Thoracic aorta (tissue), 2 donors: ENCODE measurements at places on chromosomes 7 and 10.

DNA sequence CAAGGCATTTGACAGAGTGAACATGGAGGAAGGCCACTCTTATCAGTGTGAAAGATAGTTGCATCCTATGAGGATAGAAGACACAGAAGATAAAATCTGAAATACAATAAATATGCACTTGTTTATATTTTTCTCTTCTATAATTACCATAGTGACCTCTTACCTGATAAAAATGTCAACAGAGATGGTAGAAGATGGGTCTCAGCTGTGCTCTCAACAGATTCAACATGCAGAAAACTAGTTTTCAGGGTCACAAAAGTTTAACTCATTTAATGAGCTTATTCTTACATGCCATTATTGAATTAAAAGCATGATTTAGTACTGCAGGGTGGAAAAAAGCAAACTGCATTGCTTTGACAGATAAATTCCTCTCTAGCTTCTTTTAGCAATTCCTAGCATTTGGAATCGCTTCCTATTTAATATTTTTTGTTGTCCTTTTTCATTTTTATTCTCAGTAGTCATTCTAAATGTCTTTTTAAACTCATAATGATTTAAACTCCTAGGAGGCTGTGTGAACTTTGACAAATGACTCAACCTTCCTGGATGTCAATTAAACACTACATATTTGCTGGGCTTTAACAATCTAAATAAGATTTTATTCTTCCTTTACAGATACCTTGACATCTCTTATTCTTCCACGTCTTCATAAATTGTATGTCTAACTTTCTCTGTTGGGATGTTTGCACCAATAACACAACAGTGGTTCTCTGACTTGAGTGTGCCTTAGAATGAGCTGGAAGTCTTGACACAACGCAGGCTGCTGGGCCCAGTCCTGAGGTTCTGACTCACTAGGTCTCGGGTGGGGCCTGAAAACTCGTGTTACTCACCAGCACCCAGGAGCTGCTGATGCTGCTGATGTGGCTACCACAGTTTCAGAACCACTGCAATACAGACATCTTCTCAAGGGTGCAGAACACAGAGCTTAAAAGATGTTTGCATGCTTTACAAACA, 565.5 kb upstream of the IGFBP3 start:
- DNase-seq = peak; percentile 10
- H3K4me1 ChIP-seq = no peaks in the 10 kb centered on the region
- H3K27ac ChIP-seq = peak overlapping the region; percentile 4
- H3K27me3 ChIP-seq = no peaks in the 10 kb centered on the region
- H3K4me3 ChIP-seq = no peak overlapping the region

- H3K27ac ChIP-seq = no peak overlapping the region
- H3K4me3 ChIP-seq = no peak overlapping the region
- no peaks in the 10 kb centered on the region for H3K4me1 ChIP-seq
Measured at GRCh38 chr10:35043796-35044344, 46.3 kb downstream of the CUL2 start.

- peaks cover 51% of the 10 kb centered on the region for H3K4me1 ChIP-seq
- H3K27me3 ChIP-seq = no peaks in the 10 kb centered on the region
- peaks cover 14% of the 10 kb centered on the region for H3K36me3 ChIP-seq
- peak overlapping the region; percentile 57 for H3K27ac ChIP-seq
- DNase-seq = no peak
Measured at GRCh38 chr10:44968091-44968490, 8.5 kb downstream of the RASSF4 start.

DNA sequence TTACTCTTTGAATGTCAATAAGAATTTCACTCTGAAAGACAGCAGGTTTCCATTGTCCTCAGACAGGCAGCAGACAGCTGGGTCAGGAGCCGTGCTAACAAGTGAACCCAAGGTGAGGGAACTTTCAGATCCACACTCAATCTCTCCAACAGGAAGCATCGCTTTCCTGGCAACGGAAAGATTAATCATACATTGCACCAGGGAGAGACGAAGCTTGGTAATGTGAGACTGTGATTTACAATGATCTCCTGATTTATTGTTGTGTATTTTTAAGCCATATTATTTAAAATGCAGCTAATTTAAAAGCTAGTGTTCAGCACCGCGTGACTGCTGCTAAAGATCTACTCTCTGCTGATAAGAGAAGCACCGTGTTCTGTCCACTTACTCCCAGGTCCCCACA, 17.5 kb upstream of the NOM1 start:
- H3K27ac ChIP-seq = no peak overlapping the region
- DNase-seq = no peak
- H3K36me3 ChIP-seq = no peaks in the 10 kb centered on the region
- H3K4me1 ChIP-seq = no peaks in the 10 kb centered on the region
- H3K27me3 ChIP-seq = no peaks in the 10 kb centered on the region

GRCh38 chr7:20199015-20199737, 18.0 kb downstream of the MACC1 start:
- H3K36me3 ChIP-seq = no peaks in the 10 kb centered on the region
- DNase-seq = no peak
- H3K4me1 ChIP-seq = no peaks in the 10 kb centered on the region
- H3K27me3 ChIP-seq = no peaks in the 10 kb centered on the region
- no peak overlapping the region for H3K27ac ChIP-seq

- H3K4me3 ChIP-seq = no peak overlapping the region
- DNase-seq = no peak
- H3K27ac ChIP-seq = no peak overlapping the region
- peaks cover 24% of the 10 kb centered on the region for H3K4me1 ChIP-seq
- H3K36me3 ChIP-seq = no peaks in the 10 kb centered on the region
- H3K27me3 ChIP-seq = no peaks in the 10 kb centered on the region
Measured at GRCh38 chr7:152369518-152369917, 66.3 kb downstream of the KMT2C start.

GRCh38 chr10:71089162-71089561, 123.2 kb upstream of the UNC5B start:
- no peaks in the 10 kb centered on the region for H3K36me3 ChIP-seq
- peaks cover 40% of the 10 kb centered on the region for H3K4me1 ChIP-seq
- H3K27me3 ChIP-seq = no peaks in the 10 kb centered on the region
- DNase-seq = no peak
- H3K27ac ChIP-seq = no peak overlapping the region

- H3K4me1 ChIP-seq = no peaks in the 10 kb centered on the region
- H3K4me3 ChIP-seq = no peak overlapping the region
- no peaks in the 10 kb centered on the region for H3K27me3 ChIP-seq
- no peak for DNase-seq
Measured at GRCh38 chr7:97419898-97420297, 302.4 kb downstream of the SDHAF3 start.

DNA sequence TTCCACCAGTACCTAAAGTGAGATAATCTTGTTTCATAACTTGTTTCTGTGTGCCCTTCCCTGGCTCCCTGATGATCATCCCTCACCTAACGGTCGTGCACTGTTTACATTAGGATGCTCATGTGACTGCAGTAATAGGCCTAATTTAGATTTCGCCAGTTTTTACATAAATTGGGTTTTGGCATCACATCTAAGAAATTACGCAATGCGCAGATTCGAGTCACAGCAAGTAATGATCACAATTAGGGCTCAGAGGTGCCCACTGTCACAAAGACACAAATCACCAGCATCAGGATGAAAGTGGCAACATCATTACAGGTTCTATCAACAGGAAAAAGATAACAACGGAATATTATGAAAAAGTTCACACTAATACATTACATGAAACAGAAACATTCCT, 94.7 kb downstream of the LARP4B start:
- no peak overlapping the region for H3K27ac ChIP-seq
- H3K36me3 ChIP-seq = peaks cover 4% of the 10 kb centered on the region
- no peak for DNase-seq
- H3K4me1 ChIP-seq = no peaks in the 10 kb centered on the region

GRCh38 chr10:10332786-10333185, 684.9 kb upstream of the CELF2 start:
- H3K27me3 ChIP-seq = no peaks in the 10 kb centered on the region
- no peaks in the 10 kb centered on the region for H3K4me1 ChIP-seq
- no peak overlapping the region for H3K27ac ChIP-seq
- H3K36me3 ChIP-seq = no peaks in the 10 kb centered on the region
- H3K4me3 ChIP-seq = no peak overlapping the region
- DNase-seq = no peak

DNA sequence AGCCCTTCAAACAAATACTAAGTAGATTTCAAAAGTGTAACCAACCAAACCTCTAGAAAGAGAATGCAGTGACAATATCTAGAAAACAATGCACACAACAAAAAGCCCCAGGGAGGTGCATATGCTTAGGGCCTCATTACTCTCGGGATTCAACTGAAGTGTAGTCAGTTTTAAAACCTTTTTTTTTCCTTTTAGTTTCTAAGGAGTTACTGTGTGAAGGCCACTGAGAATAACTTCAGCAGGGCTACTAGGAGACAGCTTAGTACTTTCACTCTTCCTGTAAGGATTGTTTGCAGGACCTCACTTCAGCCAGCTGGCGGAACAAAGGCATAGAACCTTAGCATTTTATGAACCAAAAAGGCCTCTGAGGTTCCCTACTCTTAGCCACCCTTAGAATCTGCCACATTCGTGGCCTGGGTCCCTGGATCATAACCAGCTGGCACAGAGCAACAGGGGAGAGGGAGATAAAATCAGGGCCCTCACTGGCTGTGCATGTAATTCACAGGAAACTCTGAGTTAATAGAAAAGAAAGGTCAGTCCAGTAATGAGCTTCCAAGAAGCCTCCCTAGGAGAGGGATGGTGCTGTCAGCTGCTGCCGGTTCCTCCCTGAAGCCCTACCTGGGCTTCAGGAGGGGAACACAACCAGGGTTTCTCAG, 3.6 kb downstream of the VOPP1 start:
- H3K27me3 ChIP-seq = no peaks in the 10 kb centered on the region
- H3K4me1 ChIP-seq = peaks cover 38% of the 10 kb centered on the region
- H3K36me3 ChIP-seq = no peaks in the 10 kb centered on the region
- no peak overlapping the region for H3K4me3 ChIP-seq
- no peak for DNase-seq

GRCh38 chr7:45015313-45015712, 15.3 kb downstream of the CCM2 start:
- peaks cover 3% of the 10 kb centered on the region for H3K4me1 ChIP-seq
- no peaks in the 10 kb centered on the region for H3K27me3 ChIP-seq
- DNase-seq = no peak

GRCh38 chr7:114823290-114823689, 98.6 kb upstream of the MDFIC start:
- no peak for DNase-seq
- H3K27me3 ChIP-seq = no peaks in the 10 kb centered on the region
- no peaks in the 10 kb centered on the region for H3K36me3 ChIP-seq

GRCh38 chr10:106987362-106987761, 177.1 kb downstream of the SORCS1 start:
- no peaks in the 10 kb centered on the region for H3K27me3 ChIP-seq
- H3K4me3 ChIP-seq = no peak overlapping the region

DNA sequence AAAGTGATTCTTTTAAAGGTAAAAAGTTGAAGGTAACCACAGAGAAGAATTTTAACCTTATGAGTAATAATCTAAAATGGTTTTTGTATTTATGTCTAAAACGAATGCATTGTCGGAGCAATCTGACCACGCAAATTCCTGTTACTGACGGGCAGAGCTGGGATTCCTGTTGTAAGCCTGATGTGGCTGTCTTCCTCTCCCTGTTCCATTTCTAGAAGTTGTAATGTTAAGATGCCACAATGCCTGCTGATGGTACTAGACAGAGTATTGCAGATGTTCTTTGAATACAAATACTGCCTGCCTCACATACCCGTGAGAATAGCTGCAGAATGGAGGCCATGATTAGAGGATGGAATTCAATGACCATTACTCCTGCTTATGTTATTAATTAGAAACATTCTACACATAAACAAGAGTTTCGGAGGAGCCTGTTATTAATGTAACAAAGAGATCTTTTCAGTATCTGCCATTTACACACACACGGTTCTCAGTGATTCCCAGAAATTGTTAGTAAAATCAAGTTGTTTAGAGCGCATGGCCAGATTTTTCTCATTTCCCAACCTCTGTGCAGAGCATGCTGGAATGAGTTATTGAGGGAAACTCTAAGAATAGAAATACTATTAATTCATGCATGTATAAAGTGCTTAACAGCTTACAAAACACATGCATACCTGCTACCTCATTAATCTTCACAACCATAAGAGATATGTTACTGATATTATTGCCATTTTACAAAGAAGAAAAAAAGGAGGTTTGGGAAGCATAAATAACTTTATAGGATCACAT, 196.8 kb downstream of the PTN start:
- H3K36me3 ChIP-seq = no peaks in the 10 kb centered on the region
- DNase-seq = no peak

DNA sequence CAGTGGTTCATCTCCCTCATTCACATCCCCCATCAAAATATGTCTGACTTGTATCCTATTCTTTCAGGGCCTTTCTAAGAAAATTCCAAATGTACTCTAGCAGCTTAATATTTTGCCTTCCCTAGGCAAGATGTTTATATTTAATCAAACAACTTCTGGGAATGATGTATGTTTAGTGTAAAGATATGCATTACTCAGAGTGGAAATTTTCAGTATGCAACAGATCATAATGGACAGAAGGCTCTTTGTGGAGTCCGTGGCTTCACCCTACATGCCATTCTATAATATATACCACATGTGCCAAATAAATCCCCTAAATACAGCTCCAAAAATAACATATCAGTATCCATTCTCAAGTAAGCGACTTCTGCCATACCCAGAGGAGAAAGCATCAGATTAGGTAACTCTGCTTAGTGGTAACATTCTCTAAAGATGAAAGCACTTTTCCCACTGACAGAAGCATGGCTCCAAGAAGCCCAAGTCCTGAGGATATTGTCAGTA, 316.6 kb downstream of the KCNMA1 start:
- H3K4me1 ChIP-seq = no peaks in the 10 kb centered on the region
- no peak overlapping the region for H3K4me3 ChIP-seq
- no peak overlapping the region for H3K27ac ChIP-seq
- H3K27me3 ChIP-seq = no peaks in the 10 kb centered on the region

GRCh38 chr7:93957767-93958166, 36.2 kb downstream of the GNG11 start:
- DNase-seq = no peak
- no peaks in the 10 kb centered on the region for H3K4me1 ChIP-seq
- H3K4me3 ChIP-seq = no peak overlapping the region
- no peaks in the 10 kb centered on the region for H3K36me3 ChIP-seq
- H3K27me3 ChIP-seq = no peaks in the 10 kb centered on the region
